Fibroblast of skin of right biceps (primary cell): ENCODE measurements at places on chromosomes 3 and 15.
A peak's percentile ranks its signal among the peaks of the same experiment; 100 is the strongest.

DNA sequence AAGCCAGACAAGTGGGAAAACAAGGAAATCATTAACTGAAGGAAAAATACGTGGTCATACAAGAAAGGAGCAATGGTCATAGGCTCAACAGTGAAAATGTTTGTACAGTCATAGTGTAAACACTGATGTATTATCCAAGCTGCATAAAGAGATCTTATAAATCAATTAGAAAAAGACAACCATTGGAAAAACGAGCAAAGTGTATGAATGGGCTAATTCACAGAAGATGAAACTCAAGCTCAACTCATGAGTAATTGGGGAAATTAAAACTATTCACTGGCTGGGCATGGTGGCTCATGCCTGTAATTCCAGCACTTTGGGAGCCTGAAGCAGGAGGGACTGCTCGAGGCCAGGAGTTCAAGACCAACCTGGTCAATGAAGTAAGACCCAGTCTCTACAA is 6.4 kb upstream of the IGF2BP2 start:
- DNase-seq = no peak

DNA sequence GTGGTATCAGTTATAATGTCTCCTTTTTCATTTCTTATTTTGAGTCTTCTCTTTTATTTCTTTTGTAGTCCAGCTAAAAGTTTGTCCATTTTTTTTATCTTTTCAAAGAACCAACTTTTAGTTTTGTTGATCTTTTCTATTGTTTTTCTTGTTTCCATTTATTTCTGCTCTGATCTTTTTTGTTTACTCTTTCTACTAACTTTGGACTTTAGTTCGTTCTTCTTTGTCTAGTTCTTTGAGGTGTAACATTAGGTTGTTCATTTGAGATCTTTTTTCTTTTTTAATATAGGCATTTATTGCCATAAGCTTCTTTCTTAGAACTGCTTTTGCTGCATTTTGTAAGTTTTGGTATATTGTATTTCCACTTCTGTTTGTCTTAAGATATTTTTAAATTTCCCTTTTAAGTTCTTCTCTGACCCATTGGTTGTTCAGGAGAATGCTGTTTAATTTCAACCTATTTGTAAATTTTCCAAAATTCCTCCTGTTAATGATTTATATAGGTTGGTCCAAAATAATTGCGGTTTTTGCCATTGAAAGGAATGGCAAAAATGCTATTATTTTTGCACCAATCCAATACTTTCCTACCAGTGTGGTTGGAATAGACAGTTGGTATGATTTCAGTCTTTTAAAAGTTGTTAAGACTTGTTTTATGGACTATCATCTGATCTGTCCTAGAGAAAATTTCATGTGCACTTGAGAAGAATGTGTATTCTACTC is 51.2 kb downstream of the KAT2B start:
- DNase-seq = no peak

GRCh38 chr3:72816862-72817355 is 31.3 kb downstream of the SHQ1 start:
- peak; percentile 19 for DNase-seq

DNA sequence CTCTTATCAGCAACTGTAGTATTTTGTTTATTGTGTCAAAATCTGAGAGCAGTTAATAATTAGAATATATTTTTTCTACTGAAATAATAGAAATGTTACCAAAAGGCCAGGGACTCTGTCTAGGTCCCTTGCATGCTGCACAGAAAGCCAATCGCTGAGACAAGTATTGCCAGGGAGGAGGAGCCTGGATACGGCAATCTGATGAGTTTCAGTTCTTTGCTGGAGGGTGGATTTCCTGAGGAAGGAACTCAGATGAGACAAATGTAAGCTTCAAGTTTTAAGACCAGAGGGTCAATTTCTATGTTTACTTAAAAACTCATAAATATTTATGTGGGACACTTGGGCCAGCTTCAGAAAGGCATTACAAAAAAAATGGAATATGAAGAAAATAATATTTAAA is 252.2 kb downstream of the GABRG3 start:
- DNase-seq = no peak

- DNase-seq = peak; percentile 7
Observed at GRCh38 chr3:97815149-97815917, 6.5 kb upstream of the CRYBG3 start.

GRCh38 chr3:52065264-52065756 is 8.9 kb upstream of the DUSP7 start:
- DNase-seq = no peak

GRCh38 chr3:185797993-185798830 is 26.6 kb downstream of the IGF2BP2 start:
- no peak for DNase-seq

- no peak for DNase-seq
Observed at GRCh38 chr3:162897291-162897690, 1400.7 kb downstream of the OTOL1 start.

- DNase-seq = peak; percentile 47
Observed at GRCh38 chr15:89139613-89140499, 51.6 kb downstream of the ABHD2 start.

DNA sequence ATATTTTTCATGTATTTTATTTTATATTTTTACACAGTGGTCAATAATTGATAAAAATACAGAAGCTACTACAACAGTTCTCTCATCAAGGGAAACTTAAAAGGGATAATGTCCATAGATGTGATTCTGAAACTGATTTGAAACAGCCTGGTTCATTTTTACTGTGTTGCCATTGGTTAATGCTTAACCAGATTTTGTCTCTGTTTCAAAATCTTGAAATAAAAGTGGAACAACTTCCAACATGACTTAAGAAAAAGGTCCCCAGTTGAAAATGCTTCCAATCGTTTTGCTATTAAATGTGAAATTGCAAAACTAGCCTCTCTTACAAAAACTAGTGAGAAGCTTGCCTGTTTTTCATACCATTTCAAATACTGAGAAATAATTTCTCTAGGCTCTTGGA is 240.7 kb downstream of the LPP start:
- no peak for DNase-seq

DNA sequence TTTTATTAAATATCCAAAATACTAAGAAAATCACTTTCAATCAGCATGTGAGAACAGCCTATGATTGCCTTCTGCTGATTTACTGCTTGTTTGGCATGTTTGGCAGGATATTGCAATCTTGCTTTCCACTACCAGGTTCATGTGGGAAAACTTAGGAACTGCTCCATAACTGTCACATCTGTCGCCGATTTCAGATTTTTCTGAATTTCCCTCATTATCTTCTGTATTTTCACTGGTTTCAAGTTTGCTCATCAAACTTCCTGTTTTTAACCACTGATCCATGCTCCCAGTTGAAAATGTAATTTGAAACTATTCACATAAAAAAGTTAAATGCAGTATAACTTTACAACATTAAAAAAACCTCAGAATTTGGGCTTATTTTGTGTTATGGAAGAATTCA is 93.0 kb downstream of the NFKBIZ start:
- peak; percentile 44 for DNase-seq

GRCh38 chr3:78875436-78875835 is 892.4 kb downstream of the ROBO1 start:
- no peak for DNase-seq
